ENCODE measurements at places on chromosomes 2 and 18. TPM values are rescaled to one million over a fixed set of nuclear protein-coding genes. Genes with fewer than 3 reads are reported as not detected.

Gene CHCHD5
- total RNA-seq, result 25.6 TPM

DNA sequence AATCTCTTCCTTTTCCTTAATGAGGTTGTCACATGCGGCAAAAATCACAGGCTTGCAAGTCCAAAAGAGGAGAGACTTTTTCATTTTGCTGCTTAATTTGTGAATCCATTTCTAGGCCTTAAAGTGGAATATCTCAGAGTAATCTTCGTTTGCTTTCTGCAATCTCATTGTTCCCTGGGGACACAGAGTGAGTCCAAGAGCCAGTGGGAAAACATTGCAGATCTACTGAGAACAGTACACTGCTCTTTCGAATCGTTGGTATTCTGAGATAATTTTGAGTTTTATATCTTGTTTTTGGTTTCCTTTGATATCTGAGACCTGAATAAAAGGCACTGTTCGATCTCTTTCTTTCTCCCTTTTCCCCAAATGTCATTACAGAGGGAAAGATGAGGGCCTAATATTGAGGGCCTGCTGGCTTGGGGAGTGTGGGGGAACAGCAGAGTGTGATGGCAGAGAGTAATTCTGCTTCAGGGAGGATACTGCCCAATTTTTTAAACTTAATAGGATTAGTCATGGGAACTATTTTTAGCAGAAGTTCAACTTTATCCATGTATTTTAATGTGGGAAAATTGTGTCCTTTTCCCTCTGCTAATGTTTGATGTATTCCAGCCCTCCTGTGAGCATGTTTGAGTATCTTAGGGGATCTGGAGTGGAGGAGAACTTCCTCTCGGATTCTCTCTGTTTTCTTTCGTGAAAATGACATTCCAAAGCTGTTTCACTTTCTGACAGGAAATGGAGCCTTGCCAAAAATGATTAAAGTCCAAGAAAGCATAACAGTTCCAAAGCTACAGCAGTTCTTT is 418.2 kb upstream of the ZEB2 start:
- H3K4me1 ChIP-seq, result peaks cover 44% of the 10 kb centered on the region
- H3K4me3 ChIP-seq, result no peak overlapping the region
- H3K27ac ChIP-seq, result peak overlapping the region; percentile 15
- no peak for DNase-seq
- peaks cover 14% of the 10 kb centered on the region for H3K27me3 ChIP-seq

DNA sequence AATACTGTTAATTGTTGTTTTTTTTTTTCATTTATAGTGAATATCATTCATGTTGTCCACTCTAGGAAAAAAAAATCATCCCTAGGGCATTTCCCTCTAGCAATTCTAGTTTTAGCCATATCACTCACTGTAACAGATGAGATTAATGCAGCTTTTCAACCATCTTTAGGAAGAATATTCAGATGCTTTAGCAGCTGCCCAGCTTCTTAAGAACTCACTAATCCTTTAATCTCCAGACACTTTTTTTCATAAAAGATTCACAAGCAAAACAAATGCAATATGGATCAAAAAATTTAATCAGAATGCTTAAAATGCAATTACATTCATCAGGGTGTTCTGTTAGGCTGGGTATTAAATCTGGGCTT is 692.6 kb downstream of the ERBB4 start:
- peaks cover 6% of the 10 kb centered on the region for H3K4me1 ChIP-seq
- H3K27me3 ChIP-seq, result no peaks in the 10 kb centered on the region
- no peaks in the 10 kb centered on the region for H3K36me3 ChIP-seq

Gene GFPT1
- total RNA-seq, result 83.6 TPM

Gene ADGRF3
- 1.2 TPM for total RNA-seq

- no peaks in the 10 kb centered on the region for H3K36me3 ChIP-seq
- no peak for DNase-seq
- H3K27ac ChIP-seq, result peak overlapping the region; percentile 82
- H3K4me3 ChIP-seq, result peak overlapping the region; percentile 92
Measured at GRCh38 chr2:216694826-216695217, 527 bp downstream of the IGFBP5 start.

DNA sequence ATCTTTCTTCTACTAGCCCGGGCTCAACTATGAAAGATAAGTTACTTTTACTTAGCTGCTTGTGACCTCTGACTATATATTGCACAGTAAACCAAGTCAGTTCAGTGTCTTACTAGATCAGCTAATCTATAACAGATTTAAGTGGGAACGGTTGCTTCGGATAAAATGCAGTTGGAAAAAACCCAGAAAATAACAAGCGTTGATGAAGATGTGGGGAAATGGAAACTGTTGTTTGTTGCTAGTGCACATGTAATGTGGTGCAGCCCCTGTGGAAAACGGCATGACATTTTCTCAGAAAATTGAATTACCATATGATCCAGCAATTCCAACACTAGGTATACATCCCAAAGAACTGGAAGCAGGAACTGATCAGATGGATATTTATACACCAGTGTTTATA is 248.5 kb downstream of the PRKCE start:
- no peaks in the 10 kb centered on the region for H3K36me3 ChIP-seq
- no peak overlapping the region for H3K27ac ChIP-seq
- peaks cover 6% of the 10 kb centered on the region for H3K27me3 ChIP-seq
- no peak overlapping the region for H3K4me3 ChIP-seq

- DNase-seq, result no peak
- no peaks in the 10 kb centered on the region for H3K4me1 ChIP-seq
- no peak overlapping the region for H3K4me3 ChIP-seq
- peaks cover 21% of the 10 kb centered on the region for H3K27me3 ChIP-seq
- no peak overlapping the region for H3K27ac ChIP-seq
Measured at GRCh38 chr2:127818241-127818640, 7.3 kb upstream of the WDR33 start.

- peaks cover 11% of the 10 kb centered on the region for H3K36me3 ChIP-seq
- no peak for DNase-seq
- H3K4me3 ChIP-seq, result peak overlapping the region; percentile 55
- peaks cover 25% of the 10 kb centered on the region for H3K4me1 ChIP-seq
Measured at GRCh38 chr2:85605406-85606115, 3.1 kb upstream of the TMEM150A start.

GRCh38 chr2:101147971-101148370 is 3.2 kb downstream of the TBC1D8 start:
- H3K4me3 ChIP-seq, result peak overlapping the region; percentile 87
- H3K36me3 ChIP-seq, result no peaks in the 10 kb centered on the region
- peaks cover 43% of the 10 kb centered on the region for H3K4me1 ChIP-seq
- peaks cover 17% of the 10 kb centered on the region for H3K27me3 ChIP-seq
- DNase-seq, result no peak

Gene SPHKAP
- total RNA-seq, result not detected

DNA sequence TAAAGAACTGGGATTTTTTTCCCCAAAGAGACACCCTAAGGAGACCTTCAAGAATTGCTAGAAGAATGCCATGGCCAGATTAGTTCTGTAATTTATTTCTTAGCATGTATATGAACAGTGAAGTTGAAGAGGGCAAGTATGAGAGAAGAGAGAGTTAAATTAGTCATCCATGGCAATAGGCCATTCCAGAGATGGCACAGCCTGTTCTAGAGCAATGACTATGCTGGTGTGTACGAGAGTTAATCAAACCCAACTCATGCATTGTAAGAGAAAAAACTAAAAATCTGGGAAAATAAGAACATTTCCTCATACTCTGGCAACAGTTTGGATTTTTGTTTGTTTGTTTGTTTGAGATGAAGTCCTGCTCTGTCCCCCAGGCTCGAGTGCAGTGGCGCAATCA is 112.1 kb upstream of the PIK3C3 start:
- H3K36me3 ChIP-seq, result no peaks in the 10 kb centered on the region
- no peak for DNase-seq
- H3K27ac ChIP-seq, result no peak overlapping the region
- no peak overlapping the region for H3K4me3 ChIP-seq
- no peaks in the 10 kb centered on the region for H3K4me1 ChIP-seq

Gene MRO
- 8.6 TPM for total RNA-seq

- peaks cover 3% of the 10 kb centered on the region for H3K27me3 ChIP-seq
- no peak overlapping the region for H3K27ac ChIP-seq
- H3K4me3 ChIP-seq, result no peak overlapping the region
- no peaks in the 10 kb centered on the region for H3K4me1 ChIP-seq
- DNase-seq, result no peak
Measured at GRCh38 chr2:169294001-169294675, 68.2 kb downstream of the LRP2 start.

DNA sequence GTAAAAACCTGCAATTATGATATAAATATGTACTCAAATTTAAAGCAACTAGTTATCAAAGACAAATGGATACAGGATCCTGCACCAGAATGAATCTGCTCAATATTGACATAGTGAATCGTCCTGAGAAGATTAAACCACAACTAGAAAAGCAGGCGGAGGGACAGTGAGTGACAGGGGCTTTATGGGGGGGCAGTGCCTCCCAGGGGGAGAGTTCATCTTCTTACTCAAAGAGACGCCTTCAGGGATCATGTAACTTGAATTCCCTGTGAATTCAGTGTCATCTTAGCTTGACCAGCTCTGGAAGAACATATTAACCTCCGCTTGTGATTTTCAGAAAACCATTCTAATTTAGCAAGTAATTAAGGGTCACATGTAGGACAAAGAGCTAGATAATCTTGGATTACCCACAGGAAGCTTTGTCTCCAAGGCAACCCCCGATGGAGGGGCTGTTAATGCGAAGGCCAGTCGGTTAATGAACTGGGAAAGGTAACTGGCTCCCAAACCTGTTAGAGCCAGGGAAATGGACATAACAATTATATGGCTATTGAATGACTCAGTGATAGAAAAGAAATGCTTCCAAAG is 17.4 kb upstream of the LMAN1 start:
- H3K27me3 ChIP-seq, result peaks cover 10% of the 10 kb centered on the region
- DNase-seq, result no peak
- peaks cover 6% of the 10 kb centered on the region for H3K36me3 ChIP-seq
- peaks cover 6% of the 10 kb centered on the region for H3K4me1 ChIP-seq
- no peak overlapping the region for H3K27ac ChIP-seq
- H3K4me3 ChIP-seq, result no peak overlapping the region

DNA sequence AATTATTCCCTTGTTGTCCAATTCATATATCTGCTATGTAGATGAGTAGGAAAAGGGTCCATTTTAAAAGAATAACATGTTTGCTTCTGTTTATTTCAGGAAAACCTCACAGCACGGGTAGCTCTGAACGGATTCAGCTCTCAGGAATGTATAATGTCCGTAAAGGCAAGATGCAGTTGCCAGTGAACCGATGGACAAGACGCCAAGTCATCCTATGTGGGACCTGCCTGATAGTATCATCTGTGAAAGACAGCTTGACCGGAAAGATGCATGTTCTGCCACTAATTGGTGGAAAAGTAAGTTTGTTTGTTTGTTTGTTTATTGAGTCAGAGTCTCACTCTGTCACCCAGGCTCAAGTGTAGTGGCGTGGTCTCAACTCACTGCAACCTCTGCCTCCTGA is 114.6 kb downstream of the PHLPP1 start:
- H3K27me3 ChIP-seq, result no peaks in the 10 kb centered on the region
- DNase-seq, result no peak
- H3K36me3 ChIP-seq, result peaks cover 9% of the 10 kb centered on the region
- peaks cover 16% of the 10 kb centered on the region for H3K4me1 ChIP-seq

Gene SERPINB10
- not detected for total RNA-seq

- H3K4me1 ChIP-seq, result peaks cover 45% of the 10 kb centered on the region
- peaks cover 8% of the 10 kb centered on the region for H3K36me3 ChIP-seq
- DNase-seq, result no peak
- H3K4me3 ChIP-seq, result no peak overlapping the region
- H3K27me3 ChIP-seq, result no peaks in the 10 kb centered on the region
- no peak overlapping the region for H3K27ac ChIP-seq
Measured at GRCh38 chr18:48777026-48777743, 173.6 kb downstream of the SMAD7 start.

Gene CIB4
- total RNA-seq, result not detected

- H3K27ac ChIP-seq, result no peak overlapping the region
- no peak overlapping the region for H3K4me3 ChIP-seq
- peaks cover 22% of the 10 kb centered on the region for H3K27me3 ChIP-seq
- H3K36me3 ChIP-seq, result no peaks in the 10 kb centered on the region
- H3K4me1 ChIP-seq, result peaks cover 8% of the 10 kb centered on the region
Measured at GRCh38 chr2:174704061-174704460, 60.2 kb downstream of the CHRNA1 start.

GRCh38 chr2:9074930-9075329 is 71.4 kb upstream of the MBOAT2 start:
- H3K4me1 ChIP-seq, result peaks cover 5% of the 10 kb centered on the region
- no peaks in the 10 kb centered on the region for H3K36me3 ChIP-seq
- no peak overlapping the region for H3K4me3 ChIP-seq
- no peak overlapping the region for H3K27ac ChIP-seq
- no peak for DNase-seq

Gene CROCC2
- total RNA-seq, result 0.68 TPM

- peaks cover 43% of the 10 kb centered on the region for H3K4me1 ChIP-seq
- no peak for DNase-seq
- peak overlapping the region; percentile 49 for H3K4me3 ChIP-seq
- H3K27me3 ChIP-seq, result peaks cover 52% of the 10 kb centered on the region
Measured at GRCh38 chr2:100107906-100108647, 34.3 kb downstream of the AFF3 start.

Gene SAG
- total RNA-seq, result 0.43 TPM

DNA sequence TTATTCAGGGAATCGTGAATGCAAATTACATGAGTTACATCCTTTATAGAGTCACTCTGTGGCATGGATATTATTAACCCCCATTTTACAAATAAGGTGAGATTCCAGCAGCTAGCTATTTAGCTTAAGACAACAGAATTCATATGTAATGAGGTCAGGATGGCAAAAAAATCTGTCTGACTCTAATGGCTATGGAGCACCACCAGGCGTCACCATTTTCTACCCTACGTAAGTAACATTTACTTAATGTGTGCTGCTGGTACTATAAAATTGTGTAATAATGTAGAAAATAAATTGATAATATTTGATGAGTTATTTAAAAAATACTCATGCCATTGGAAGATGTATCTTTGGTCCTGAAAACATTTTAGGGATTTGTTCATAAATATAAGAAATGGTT is 2040.1 kb upstream of the LRRTM1 start:
- H3K4me1 ChIP-seq, result no peaks in the 10 kb centered on the region
- H3K27me3 ChIP-seq, result no peaks in the 10 kb centered on the region
- no peak overlapping the region for H3K27ac ChIP-seq
- H3K36me3 ChIP-seq, result no peaks in the 10 kb centered on the region

GRCh38 chr18:60279391-60279790 is 93.2 kb downstream of the MC4R start:
- H3K27ac ChIP-seq, result no peak overlapping the region
- no peak overlapping the region for H3K4me3 ChIP-seq
- H3K27me3 ChIP-seq, result no peaks in the 10 kb centered on the region
- DNase-seq, result no peak

Gene CFAP53
- 1.1 TPM for total RNA-seq

All from type B pancreatic cell (in vitro differentiated cells).